ENCODE measurements at places on chromosomes 16 and 17. TPM values are rescaled to one million over a fixed set of nuclear protein-coding genes. Genes with fewer than 3 reads are reported as not detected.

Gene PRR15L
- not detected for total RNA-seq

Gene ALOXE3
- under 0.01 TPM for total RNA-seq

Gene ZFP3
- total RNA-seq = 1.3 TPM

Gene ASPA
- total RNA-seq = 7.6 TPM

Gene SDR42E2
- total RNA-seq = under 0.01 TPM

Gene PITPNC1
- 9.4 TPM for total RNA-seq

Gene PIK3R5
- not detected for total RNA-seq

Gene SLC16A5
- total RNA-seq = 6.1 TPM

All from smooth muscle cell of bladder (primary cell).